Activated CD8-positive, alpha-beta memory T cell treated with anti-CD3 and anti-CD28 coated beads, Interleukin-2, amount 50 U/mL, for 48 hours (primary cell): ENCODE measurements at places on chromosomes 16 and 17.

- DNase-seq: no peak
These were observed 30.9 kb downstream of the C17orf75 start for GRCh38 chr17:32311028-32311536.

- no peak for DNase-seq
These were observed 88.4 kb upstream of the ATF7IP2 start for GRCh38 chr16:10297341-10298006.

- DNase-seq: no peak
These were observed 5.1 kb downstream of the UBN1 start for GRCh38 chr16:4852221-4852872.

GRCh38 chr17:76727745-76728456, 1.3 kb downstream of the METTL23 start:
- DNase-seq: no peak

DNA sequence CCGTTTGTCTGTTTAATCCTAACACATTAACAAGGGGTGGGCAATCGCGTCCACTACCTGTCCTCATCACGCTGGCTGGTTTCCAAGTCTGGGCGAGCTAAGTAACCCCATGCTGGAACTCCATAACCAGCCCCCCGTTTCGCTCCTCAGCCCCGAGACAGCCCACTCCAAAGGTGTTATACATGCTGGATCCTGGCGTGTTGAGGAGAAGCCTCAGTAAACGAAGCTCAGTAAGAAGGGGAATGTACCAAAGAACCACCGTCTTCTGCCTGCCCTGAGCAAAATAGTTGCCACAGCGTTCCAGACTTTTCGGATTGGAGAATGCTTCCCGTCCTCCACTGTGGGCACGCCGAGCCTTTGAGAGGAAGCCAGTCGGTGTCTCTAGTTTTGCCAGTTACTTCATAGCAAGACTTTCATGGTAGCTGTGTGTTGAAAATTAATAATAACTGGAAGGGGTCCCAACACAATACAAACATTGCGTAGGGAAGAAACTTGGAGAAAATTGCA, 16.1 kb upstream of the C17orf78 start:
- DNase-seq: no peak

GRCh38 chr16:81500833-81501521, 56.4 kb downstream of the CMIP start:
- DNase-seq: no peak

GRCh38 chr16:85004587-85005205, 6.6 kb downstream of the ZDHHC7 start:
- no peak for DNase-seq

- DNase-seq: peak; percentile 62
These were observed 15.0 kb downstream of the PPY start for GRCh38 chr17:43927060-43927864.
